ENCODE measurements at places on chromosomes 7 and 10. TPM values are rescaled to one million over a fixed set of nuclear protein-coding genes. Genes with fewer than 3 reads are reported as not detected.

GRCh38 chr7:98317366-98318040 lies 36.0 kb downstream of the BRI3 start:
- DNase-seq: no peak

The RTKN2 gene
- 0.29 TPM for total RNA-seq

The SPDYE2B gene
- not detected for total RNA-seq

The PTPN20 gene
- 0.39 TPM for total RNA-seq

- no peak for DNase-seq
These were observed 1.4 kb downstream of the LANCL2 start for GRCh38 chr7:55366461-55367070.

The LRMDA gene
- 25.7 TPM for total RNA-seq

- DNase-seq: no peak
These were observed 32.1 kb upstream of the TNRC18 start for GRCh38 chr7:5455581-5456219.

All from glomerular endothelial cell (primary cell).